Iris pigment epithelial cell (primary cell): ENCODE measurements at places on chromosomes 4 and X.
A peak's percentile ranks its signal among the peaks of the same experiment; 100 is the strongest.

GRCh38 chr4:125985856-125986255 is 671.1 kb downstream of the FAT4 start:
- DNase-seq: no peak

- peak; percentile 15 for DNase-seq
Observed at GRCh38 chr4:120777459-120777858, 145.1 kb downstream of the PRDM5 start.

DNA sequence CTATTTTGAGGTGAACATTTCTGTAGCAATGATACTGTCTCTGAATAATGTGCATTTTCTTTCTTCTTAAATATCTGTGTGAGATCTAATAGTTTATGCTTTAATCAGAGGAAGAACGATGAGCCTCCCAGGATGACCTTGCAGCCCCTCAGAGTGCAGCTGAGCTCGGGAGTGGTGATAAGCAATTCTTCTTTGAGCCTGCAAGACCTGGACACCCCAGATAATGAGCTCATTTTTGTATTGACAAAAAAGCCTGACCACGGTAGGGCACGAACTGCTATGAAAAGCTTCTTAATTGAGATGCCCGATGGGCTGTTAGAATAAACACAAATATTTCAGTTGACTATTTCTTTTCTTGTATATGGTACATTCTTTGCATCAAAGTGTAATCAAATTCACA is 105.0 kb upstream of the ANXA3 start:
- DNase-seq: no peak

DNA sequence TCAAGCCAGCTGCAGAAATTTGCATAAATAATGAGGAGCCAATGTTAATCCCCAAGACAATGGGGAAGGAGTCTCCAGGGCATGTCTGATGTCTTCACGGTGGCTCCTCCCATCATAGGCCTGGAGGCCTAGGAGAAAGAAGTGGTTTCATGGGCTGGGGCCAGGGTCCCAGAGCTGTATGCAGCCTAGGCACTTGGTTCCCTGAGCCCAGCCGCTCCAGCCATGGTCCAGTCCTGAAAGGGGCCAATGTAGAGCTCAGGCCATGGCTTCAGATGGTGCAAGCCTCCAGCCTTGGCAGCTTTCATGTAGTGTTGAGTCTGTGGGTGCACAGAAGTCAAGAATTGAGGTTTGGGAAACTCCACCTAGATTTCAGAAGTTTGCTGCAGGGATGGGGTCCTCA is 628.2 kb upstream of the GRIA3 start:
- DNase-seq: no peak

GRCh38 chr4:119135721-119136121 is at the start of gene MYOZ2:
Gene MYOZ2 (plus strand): TSS chr4:119135832. CDS start chr4:119136526, 694 bp downstream.
- DNase-seq: no peak

- DNase-seq: no peak
Observed at GRCh38 chrX:143757375-143757774, 36.8 kb upstream of the SPANXN2 start.

DNA sequence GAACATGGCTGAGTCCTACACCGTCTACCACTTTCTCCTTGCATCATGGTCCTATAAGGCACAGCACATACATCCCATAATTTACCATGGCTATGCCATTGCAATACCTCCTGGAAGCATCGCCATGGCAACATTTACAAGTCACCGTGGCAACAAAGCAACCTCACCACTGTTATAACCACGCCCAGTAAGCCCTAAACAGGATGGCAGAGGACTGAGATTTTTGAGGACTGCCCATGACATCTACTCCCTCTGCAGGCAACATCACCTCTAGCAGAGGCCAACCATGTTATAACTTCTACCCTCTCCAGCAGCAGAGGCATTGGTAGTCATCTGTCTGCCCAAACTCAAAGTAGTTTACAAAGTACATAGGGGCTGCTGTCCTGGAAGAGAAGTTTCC is 29.7 kb downstream of the BCOR start:
- DNase-seq: no peak

DNA sequence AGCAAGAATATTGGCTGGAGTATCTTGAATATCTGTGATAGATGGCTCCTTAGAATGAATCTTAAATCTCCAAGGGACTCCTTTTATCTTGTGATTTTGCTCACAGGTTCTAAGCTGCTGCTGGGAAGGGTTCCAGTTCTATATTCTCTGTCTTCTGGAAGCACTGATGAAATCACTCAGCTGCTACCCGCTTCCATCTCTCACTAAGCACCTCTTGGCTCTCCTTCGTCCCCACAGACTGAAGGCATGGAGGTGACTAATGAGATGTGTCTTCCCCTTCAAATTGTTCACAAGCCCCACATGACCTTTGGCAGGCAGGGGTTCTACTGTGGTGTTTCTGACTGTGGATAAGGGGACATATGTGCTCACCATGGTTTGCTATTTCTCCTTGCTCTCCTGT is 75.9 kb downstream of the C4orf51 start:
- DNase-seq: peak; percentile 62

DNA sequence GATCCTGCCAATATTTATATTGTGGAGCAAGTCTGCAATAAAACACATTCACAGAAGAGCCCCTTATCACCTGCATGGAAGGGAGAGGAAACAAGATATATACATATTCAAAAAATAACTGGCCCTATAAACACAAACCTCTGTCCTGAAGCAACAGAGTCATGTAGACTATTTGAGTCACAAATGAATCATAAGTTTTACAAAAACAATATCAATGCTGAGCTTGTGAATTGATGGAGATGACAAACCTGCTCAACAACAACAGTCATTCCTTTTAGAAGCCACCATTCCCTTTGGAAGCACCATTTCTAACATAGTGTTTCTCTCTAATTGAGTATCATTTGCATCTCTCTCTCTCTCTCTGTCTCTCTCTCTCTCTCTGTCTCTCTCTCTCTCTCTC is 313.9 kb downstream of the MID1IP1 start:
- no peak for DNase-seq

DNA sequence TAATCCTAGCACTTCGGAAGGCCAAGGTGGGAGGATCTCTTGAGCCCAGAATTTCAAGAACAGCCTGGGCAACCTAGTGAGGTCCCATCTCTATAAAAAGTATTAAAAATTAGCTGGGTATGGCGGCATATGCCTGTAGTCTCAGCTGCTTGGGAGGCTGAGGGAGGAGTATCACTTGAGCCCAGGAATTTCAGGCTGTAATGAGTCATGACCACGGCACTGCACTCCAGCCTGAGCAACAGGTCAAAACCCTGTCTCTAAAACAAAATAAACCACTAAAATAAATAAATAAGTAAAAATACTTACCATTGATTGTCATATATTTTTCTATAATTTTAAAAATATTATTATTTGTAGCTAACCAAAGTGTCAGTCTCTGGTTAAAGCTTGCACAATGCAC is 315.6 kb upstream of the SMIM31 start:
- DNase-seq: peak; percentile 61

DNA sequence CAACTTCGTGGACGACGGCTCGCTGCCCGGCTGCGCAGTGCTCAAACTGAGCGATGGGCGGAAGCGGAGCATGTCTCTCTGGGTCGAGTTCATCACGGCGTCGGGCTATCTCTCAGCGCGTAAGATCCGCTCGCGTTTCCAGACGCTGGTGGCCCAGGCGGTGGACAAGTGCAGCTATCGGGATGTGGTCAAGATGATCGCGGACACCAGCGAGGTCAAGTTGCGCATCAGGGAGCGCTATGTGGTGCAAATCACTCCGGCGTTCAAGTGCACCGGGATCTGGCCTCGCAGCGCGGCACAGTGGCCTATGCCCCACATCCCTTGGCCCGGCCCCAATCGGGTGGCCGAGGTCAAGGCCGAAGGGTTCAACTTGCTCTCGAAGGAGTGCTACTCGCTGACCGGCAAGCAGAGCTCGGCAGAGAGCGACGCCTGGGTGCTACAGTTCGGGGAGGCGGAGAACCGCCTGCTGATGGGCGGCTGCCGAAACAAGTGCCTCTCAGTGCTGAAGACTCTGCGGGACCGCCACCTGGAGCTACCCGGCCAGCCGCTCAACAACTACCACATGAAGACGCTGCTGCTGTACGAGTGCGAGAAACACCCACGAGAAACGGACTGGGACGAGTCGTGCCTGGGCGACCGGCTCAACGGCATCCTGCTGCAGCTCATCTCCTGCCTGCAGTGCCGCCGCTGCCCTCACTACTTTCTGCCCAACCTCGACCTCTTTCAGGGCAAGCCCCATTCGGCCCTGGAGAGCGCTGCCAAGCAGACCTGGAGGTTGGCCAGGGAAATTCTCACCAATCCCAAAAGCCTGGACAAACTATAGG is 1.5 kb downstream of the MAB21L2 start:
- peak; percentile 59 for DNase-seq

- no peak for DNase-seq
Observed at GRCh38 chrX:65610481-65610880, 57.0 kb upstream of the MSN start.

DNA sequence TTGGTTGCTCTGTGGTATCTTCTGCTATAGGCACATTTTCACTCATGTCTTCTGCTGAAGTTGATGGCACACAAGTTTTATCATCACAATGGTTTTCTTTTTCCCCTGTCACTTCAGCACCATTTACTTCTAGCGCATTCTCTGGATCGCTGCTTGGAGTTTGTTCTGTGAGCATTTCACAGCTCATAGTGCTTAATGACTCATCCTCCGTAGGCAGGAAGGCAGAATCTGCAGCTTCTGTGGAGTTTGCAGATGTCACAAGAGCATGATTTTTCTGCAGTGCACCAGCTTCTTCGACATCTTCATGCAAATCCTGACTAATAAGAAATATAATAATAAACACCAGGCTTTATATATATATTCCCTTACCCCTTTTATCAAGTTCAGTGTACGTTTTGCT is 83.6 kb downstream of the CHM start:
- peak; percentile 87 for DNase-seq

- peak; percentile 15 for DNase-seq
Observed at GRCh38 chr4:48047421-48047844, 30.9 kb downstream of the NIPAL1 start.

DNA sequence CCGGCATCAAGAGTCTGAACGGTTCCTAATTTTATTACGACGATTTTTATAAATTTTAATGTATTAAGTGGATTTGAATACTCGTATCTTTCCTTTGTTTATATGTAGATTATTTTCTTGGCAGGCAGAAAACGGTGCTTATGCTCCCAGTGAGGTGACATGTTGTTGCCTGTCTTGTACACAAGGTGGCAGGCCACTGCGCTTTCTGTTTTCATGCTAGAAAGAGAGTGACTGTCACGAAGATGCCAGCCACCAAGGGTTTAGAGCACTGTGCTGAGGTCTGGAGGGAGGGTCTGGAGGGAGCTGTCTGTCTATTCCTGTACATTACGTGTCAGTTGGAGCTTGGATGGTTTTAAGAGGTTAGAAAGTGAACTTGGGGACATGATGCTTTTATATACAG is 87.7 kb downstream of the SHROOM2 start:
- DNase-seq: no peak

DNA sequence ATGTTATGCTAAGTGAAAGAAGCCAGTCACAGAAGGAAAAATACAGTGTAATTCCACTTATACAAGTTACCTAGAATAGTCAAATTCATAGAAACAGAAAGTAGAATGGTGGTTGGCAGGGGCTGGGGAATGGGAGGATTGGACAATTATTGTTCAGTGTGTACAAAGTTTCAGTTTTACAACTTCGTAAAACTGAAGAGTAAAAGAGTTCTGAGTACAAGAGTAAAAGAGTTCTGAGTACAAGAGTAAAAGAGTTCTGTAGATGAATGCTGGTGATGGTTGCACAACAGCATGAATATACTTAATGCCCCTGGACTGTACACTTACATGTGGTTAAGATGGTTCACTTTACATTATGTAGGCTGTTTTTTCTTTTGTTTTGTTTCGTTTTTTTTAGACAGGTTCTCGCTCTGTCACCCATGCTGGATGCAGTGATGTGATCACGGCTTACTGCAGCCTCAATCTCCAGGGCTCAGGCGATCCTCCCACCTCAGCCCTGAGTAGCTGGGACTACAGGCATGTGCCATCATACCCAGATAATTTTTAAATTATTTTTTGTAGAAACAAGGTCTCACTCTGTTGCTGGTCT is 230.9 kb downstream of the SOWAHB start:
- DNase-seq: no peak

GRCh38 chr4:26342328-26343037 is 21.7 kb downstream of the RBPJ start:
- DNase-seq: peak; percentile 93

GRCh38 chrX:2547736-2548135 is 47.0 kb upstream of the DHRSX start:
- no peak for DNase-seq

GRCh38 chr4:133014473-133015135 is 134.5 kb upstream of the PCDH10 start:
- no peak for DNase-seq
